A549 (cell line): ENCODE measurements at places on chromosomes 2 and 18.

GRCh38 chr2:213496226-213496625 lies 212.0 kb downstream of the SPAG16 start:
- DNase-seq: no peak

DNA sequence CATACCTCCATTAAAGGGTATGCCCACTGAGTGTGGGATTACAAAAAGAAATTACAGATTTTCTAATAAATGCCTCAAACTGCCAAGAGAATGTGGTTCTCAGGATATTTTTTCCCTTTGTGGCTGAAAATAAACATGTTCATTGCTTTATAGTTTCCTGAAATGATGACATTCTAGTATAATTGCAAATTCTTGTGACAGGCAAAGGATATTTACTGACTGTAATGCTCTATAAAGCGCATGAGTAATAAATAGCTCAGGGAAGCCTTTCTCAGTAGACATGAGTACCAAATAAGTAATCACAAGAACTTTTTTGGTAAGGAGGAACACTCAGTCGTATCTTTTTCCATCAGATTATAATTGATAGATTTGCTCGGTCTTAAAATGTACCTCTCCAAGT lies 72.3 kb downstream of the FTCDNL1 start:
- DNase-seq: no peak

GRCh38 chr2:78992807-78993517 lies 32.5 kb upstream of the REG3G start:
- DNase-seq: no peak

- no peak for DNase-seq
These were observed 42.5 kb upstream of the LCLAT1 start for GRCh38 chr2:30404319-30405259.

GRCh38 chr2:55162284-55163006 lies 69.6 kb downstream of the CLHC1 start:
- DNase-seq: no peak

DNA sequence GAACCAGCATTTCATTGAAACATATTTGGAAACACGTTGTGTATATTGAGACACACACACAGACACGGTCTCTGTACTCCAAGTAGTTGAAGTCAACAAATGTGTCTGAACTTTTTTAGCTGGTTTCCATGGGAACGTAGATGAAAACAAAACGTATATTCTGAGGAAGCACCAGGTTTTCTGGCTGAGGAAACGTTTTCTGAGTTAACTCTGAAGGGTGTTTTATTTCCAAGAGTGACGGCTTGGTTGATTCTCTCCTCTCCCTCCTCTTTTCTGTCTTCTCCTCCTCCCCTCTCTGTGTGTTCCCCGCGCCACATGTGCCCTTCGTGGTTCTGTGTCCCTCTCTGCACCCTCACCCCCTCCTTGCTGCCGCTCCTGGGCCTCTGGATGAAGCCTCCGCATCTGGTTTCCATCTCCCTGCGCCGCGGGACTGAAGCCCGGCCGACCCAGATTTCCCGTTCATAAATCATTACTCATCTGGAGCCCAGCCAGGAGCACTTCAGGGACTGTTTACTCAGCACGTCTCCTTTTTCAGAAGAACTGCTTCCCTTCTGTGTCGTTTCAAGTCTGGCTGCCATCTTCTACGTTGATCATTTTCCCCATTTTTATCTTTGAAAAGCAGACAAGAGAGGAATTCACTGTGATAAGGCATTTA lies 122.7 kb downstream of the COL6A3 start:
- peak; percentile 81 for DNase-seq

- DNase-seq: no peak
These were observed 41.3 kb upstream of the SNED1 start for GRCh38 chr2:240956935-240957655.

DNA sequence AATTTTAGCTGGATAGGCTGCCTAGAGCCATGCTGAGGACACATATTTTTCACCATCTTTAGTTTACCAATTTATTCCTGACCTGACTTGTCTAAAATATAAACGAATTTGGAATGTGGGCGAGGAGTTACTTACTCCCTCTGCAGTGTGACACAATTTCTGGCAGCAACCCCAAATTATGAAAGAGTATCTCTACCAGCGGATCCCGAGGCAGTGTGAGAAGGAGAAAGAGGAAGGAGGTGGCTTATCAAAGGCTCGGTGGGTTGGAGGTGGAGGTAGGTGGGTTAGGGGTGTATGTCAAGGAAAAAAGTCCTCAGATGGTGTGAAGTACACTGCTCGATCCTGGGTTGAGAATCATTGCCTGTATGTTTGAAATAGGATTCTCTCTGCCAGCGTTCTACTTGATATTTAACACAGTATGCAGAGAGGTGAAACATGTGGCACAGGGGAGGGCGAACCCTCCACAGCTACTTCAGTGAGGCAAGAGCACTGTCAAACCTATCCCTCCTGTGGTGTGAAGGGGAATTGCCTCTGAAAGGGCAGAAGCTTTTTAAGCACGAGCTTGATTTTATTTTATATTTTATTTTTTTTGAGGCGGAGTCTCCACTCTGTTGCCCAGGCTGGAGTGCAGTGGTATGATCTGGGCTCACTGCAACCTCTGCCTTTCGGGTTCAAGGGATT lies 76.0 kb downstream of the RFTN2 start:
- peak; percentile 76 for DNase-seq

- DNase-seq: no peak
These were observed 73.5 kb downstream of the MGAT5 start for GRCh38 chr2:134327367-134327766.

GRCh38 chr2:235914756-235915155 lies 253.4 kb downstream of the GBX2 start:
- DNase-seq: no peak

GRCh38 chr2:241867776-241868420 lies 1.6 kb upstream of the RTP5 start:
- DNase-seq: no peak

GRCh38 chr2:196290569-196290968 lies 119.2 kb upstream of the STK17B start:
- DNase-seq: no peak

GRCh38 chr18:44636241-44636640 lies 44.4 kb upstream of the SETBP1 start:
- DNase-seq: no peak

DNA sequence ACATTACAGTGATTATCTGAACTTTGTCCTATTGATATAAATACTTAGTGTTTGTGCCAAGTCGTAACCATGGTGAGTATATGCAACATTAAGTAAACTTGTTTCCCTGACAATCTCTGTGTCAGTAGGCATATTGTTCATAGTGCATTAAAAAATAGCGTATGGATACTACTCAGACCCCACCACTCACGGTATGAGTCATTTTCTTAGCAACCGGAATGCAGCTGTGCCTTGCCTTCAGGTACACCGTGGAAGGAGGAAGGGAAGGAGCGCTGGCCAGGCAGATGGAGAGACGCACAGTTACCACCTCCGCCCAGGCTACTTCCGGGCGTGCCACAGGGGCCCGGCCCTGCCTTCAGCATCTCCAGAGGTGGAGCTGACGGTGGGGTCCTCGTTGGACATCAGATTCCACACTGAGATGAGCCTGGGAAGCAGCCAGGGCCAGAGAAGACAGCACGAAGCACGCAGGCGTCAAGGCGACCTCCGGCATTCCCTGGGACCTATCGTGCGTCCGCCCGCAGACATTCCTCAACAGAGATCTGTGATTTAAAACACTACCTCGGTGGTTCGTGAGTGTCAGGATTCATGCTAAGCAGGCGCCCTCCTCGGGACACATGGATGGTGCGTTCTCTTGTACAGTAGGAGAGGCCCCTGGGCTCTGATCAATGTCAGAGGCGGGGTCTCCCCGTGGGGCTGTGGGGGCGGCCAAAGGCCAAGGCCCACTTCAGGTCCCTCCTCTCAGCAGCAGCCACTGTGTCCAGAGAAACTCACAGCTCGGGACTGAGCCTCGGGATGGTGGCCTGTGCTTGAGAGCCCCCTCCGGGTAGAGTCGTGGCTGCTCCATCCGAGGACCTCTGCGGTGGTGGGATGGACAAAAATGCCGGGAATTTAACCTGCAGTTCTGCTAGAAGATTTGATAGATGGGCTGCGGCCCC lies 82.2 kb upstream of the HDAC4 start:
- DNase-seq: peak; percentile 10

- DNase-seq: no peak
These were observed 58.6 kb downstream of the LCLAT1 start for GRCh38 chr2:30505500-30506180.

GRCh38 chr2:43174368-43174916 lies 52.0 kb downstream of the ZFP36L2 start:
- DNase-seq: no peak

DNA sequence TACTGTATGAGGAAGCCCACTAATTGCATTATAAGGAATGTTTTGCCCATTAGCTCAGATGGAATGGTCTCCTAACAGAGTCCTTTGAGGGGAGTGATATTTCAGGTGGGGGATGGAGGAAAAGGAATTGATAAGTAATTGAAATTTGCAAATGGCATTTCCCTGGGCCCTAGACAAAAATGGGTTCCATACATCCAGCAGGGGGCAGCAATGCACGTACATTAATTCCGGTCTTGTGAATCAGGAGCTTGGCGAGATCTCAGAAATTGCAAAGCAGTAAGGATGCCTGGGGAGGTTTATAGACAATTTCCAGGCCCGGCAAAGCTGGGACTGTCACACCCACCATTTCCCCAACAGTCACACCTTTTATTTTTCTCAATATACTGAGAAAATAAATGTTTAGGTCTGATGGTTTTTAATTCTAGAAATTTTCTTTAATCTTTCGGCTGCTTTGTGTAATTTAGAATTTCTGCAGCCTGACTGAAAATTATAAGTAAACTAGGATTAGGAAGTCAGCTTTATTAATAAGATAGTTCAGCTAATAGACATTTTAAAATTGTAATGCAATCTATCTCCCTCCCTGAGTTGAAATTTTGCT lies 122.8 kb downstream of the LYPD1 start:
- peak; percentile 31 for DNase-seq
